T-helper 2 cell treated with Interferon-gamma antibody and Interleukin-4, amounts not matched to agents 100 ng/mL and 5 ng/mL, for 36 hours (primary cell): ENCODE measurements at places on chromosomes 2 and 18. TPM values are rescaled to one million over a fixed set of nuclear protein-coding genes. Genes with fewer than 3 reads are reported as not detected.

Gene CCDC74B
- 0.43 and 0.82 TPM in 2 replicates for total RNA-seq

Gene MOGAT1
- not detected in 2 replicates for total RNA-seq

Gene CCDC102B
- 1.7 and 2.4 TPM in 2 replicates for total RNA-seq

Gene PLGLB1
- total RNA-seq, result 3.2 TPM in 1 of 2 replicates, not detected in the other

Gene HJURP
- 79.4 and 80.0 TPM in 2 replicates for total RNA-seq

Gene NIFK
- total RNA-seq, result 87.7 and 97.3 TPM in 2 replicates

Gene ZBTB7C
- total RNA-seq, result 0.11 and 0.16 TPM in 2 replicates

Gene TUBB8B
- not detected in 2 replicates for total RNA-seq

Gene ABCA12
- not detected in 2 replicates for total RNA-seq

Gene SOX11
- total RNA-seq, result not detected in 2 replicates

Gene FKBP1B
- 0.43 and 0.86 TPM in 2 replicates for total RNA-seq

Gene REG1B
- total RNA-seq, result not detected in 2 replicates

Gene IL1R2
- total RNA-seq, result not detected in 2 replicates

Gene GLI2
- 0.36 and 0.43 TPM in 2 replicates for total RNA-seq

Gene LPIN1
- 54.2 and 62.1 TPM in 2 replicates for total RNA-seq

Gene IL1RL2
- not detected in 2 replicates for total RNA-seq

Gene ACVR1C
- total RNA-seq, result 0.55 and 0.70 TPM in 2 replicates

Gene PAIP2B
- total RNA-seq, result 0.82 and 0.89 TPM in 2 replicates

Gene CPLX4
- not detected in 2 replicates for total RNA-seq

Gene NXPH2
- not detected in 2 replicates for total RNA-seq

Gene NDC80
- total RNA-seq, result 72.8 and 73.2 TPM in 2 replicates

Gene FER1L5
- total RNA-seq, result not detected in 2 replicates

Gene ARHGEF4
- total RNA-seq, result 0.41 TPM in 1 of 2 replicates, not detected in the other

Gene WDSUB1
- 5.7 and 6.5 TPM in 2 replicates for total RNA-seq

Gene RBFA
- total RNA-seq, result 28.7 and 31.0 TPM in 2 replicates

Gene IL36A
- 0.25 TPM in 1 of 2 replicates, not detected in the other for total RNA-seq

Gene KANSL1L
- 4.8 and 7.9 TPM in 2 replicates for total RNA-seq

Gene PAPOLG
- total RNA-seq, result 19.1 and 21.7 TPM in 2 replicates

Gene MAP3K20
- 16.8 and 17.1 TPM in 2 replicates for total RNA-seq

Gene ELOA2
- not detected in 2 replicates for total RNA-seq

Gene TMEM169
- total RNA-seq, result 2.3 and 2.7 TPM in 2 replicates

Gene FBLN7
- 8.2 and 9.0 TPM in 2 replicates for total RNA-seq

Gene FBXO15
- 0.41 and 0.57 TPM in 2 replicates for total RNA-seq

Gene ZNF385B
- total RNA-seq, result not detected in 2 replicates

Gene CYBRD1
- 2.0 and 2.7 TPM in 2 replicates for total RNA-seq
